Activated naive CD4-positive, alpha-beta T cell (primary cell): ENCODE measurements at places on chromosomes 1 and 21.
A peak's percentile ranks its signal among the peaks of the same experiment; 100 is the strongest.

- DNase-seq, result no peak
Observed at GRCh38 chr1:111110197-111110899, 29.5 kb downstream of the DRAM2 start.

DNA sequence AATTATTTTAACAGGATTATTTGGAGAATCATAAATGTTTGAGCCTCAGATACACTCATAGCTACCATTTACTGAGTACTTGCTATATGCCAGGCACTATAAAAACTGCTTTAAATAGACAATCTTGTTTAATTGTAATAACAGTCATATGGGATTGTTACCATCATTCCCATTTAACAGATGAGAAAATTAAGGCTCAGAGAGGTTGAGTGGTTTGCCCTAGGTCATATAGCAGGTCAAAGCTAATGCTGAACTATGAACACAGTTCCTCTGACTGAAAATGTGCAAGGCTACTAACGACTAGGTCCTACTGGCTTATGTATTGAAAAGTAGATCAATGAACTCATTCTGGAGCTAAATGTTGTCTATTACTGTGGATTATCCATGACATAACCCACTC is 63.4 kb downstream of the DDR2 start:
- DNase-seq, result no peak

GRCh38 chr1:82893712-82894470 is 1093.2 kb downstream of the ADGRL2 start:
- DNase-seq, result no peak

DNA sequence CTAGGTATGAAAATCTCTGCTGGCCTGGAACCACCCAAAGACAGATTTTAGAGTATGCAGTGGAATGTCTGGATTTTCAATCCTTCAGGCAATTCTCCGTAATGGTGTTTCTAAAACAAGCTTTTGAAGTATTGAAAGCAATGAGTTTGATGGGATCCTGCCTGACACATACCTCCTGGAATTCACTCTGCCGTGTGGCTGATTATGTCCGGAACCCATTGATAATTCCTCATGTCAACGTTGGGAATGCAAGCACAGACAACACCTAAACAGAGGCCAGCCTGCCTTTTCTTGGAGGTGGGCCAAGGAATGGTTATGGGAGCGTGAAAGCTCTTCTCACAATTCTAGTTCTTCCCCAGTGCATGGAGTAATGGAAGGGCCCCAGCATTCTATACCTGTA is 168.9 kb upstream of the HMCN1 start:
- no peak for DNase-seq

DNA sequence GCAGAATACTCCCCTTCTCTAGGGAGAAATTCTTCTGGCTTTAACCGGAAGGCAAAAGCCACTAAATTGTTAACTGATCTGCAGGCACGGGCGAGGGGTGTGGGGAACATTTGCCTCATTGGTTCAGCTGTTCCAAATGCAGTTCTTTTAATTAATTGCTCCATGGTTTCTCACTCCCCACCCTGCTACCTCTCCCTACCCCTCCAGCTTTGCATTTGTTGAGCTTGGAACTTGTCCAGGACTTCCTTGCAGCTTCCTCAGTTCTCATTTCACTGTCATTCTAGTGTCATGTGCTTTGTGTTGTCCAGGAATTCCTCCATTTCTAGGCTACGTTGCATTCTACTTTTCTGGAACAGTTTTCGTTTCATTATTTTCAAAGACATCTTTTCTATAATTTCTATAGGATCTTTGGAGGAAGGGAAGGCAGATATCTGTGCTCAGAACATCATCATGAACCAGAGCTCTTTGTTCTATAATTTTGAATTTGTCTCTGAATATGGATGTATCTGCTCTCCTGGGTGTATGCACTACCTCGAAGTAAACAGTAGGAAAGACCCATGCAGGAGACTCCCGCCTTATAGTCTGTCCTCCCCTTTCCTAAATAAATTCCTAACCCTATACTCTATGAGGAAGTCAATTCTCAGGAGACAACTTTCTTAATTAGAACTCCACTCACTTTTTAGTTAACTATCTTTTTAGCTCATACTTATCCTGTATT is 132.4 kb upstream of the LMO4 start:
- no peak for DNase-seq

DNA sequence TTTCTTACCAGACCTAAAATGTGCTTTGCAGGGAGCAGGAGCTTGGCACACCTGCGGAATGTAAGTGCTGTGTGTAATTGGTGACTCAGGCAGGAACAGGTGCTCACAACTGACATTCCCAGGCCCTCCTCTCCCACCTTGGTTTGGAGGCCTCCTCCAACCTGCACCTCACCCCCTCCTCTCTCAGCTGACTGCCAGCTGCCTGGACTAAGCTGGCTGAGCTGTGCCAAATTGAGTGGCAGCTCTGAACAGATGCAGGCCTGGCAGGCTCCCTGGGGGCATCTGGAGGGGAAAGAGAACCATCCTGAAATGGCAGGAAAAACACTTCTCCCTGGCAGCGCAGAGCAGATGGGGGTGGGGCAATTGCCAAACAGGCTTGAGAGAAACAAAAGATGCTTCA is 91.7 kb upstream of the PGBD5 start:
- DNase-seq, result no peak

GRCh38 chr1:155888481-155888880 is 22.7 kb downstream of the RIT1 start:
- no peak for DNase-seq

DNA sequence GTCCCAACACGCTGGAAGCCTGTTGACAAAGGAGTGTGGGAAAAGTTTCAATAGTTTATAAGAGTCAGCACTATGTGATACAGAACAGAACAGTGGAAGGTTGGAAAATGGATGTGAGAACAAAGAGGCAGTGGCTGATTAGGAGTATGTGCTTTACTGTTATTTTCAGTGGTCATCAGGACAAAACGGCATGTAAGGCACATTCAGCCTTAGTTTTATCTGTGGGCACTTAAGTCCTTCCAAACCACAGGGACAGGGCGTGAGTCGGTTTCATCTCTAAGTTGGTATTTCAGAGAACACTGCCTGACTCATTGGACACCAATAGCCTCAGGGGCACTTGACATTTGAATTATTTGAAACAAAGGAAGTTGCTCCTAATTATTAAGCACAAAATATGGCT is 306.9 kb downstream of the ASTN1 start:
- DNase-seq, result no peak

DNA sequence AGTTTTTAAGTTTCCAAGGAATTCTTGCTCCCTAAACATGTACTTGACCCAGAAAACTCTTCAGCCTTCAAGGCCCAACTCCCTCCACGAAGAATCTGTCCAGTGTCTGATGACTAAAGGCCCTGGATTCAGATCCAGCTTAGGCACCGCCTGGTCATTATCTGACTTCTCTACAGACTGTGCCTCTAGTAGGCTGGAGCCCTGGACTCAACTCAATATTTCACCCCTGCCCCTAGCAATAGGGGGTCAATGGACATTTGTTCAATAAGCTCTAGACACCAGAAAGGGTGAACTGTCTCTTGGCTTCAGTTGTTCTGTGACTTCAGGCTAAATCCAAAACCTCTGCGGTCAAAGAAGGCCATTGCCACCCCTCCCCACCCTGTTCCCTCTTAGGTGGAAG is 34.5 kb downstream of the NUAK2 start:
- no peak for DNase-seq

DNA sequence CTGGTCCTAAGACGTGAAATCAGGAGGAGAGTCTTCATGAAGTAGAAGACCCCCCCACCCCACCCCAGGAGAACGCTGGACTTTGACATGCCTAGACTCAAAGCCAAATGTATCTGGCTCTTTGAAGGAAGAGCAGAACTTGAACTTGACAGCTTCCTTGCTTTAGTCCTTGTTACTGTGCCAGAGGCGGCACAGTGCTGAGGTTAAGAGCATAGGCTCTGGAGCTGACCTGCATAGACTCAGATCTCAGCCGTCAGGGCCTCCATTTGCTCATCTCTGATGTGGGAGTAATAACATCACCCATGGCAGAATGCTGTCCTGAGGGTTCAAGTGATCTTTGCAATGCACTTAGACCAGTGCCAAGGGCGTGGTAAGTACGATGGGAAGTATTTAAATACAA is 39.0 kb downstream of the COL6A1 start:
- DNase-seq, result no peak

- no peak for DNase-seq
Observed at GRCh38 chr1:234260578-234260977, 112.7 kb upstream of the COA6 start.

GRCh38 chr1:192564099-192564498 is 11.5 kb upstream of the RGS1 start:
- DNase-seq, result no peak

GRCh38 chr1:9212735-9213134 is 21.8 kb upstream of the H6PD start:
- DNase-seq, result no peak

DNA sequence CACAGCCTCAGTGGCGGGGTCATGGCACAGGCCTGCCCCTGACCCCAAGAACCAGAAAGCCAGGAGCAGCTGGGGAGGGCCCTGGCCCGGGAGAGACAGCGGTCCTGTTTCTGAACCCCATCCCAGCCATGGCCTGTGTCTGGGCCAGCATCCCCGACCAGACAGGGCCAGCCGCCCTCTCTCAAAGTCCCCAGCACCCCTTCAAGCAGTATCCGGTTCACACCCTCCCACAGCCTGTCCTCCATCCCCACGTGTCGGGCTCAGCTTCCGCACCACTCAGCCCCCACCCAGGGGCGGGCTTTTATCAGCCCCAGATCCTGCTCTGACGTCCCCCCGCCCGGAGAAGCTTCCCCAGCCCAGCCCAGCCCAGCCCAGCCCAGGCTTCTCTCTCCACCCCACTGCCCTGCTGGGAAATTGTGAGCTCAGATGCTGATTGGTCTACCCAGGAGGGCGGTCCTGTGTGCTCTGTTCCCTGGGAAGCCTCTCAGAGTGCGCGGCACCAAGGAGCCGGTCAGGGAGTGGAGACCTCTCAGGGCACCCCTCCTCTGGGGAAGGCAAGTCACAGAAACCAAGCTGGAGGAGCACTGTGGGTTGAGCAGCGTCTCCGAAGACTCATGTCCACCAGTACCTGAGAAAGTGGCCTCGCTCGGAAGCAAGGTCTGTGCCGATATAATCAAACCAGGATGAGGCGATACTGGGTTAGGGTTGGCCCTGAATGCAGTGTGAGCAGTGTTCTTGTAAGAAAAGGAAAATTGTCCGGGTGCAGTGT is 4.7 kb upstream of the FAAP20 start:
- peak; percentile 70 for DNase-seq

DNA sequence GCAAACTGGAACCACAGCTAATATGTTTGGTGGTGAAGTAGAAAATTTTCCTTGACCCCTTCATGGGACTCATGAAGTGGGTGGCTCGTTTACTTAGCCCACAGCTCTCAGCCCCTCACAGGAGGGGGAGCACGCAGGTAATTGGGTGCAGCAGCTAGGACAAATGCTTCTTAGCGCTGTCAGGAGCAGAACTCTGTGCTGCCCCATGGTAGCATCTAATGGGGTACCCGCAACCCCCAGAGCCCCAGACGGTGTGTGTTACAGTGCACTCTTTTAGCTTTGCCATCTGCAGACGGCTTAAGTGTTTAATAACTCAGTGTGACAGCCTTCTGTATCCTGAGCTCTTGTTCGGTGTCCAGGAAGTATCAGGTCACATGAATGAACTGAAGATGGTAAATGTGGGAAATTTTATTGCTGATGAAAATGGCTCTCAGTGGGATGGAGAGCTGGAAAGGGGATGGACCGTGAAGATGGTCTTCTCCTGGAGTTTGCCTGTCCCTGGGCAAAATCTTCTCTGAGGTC is 189.6 kb upstream of the ZRANB2 start:
- no peak for DNase-seq

DNA sequence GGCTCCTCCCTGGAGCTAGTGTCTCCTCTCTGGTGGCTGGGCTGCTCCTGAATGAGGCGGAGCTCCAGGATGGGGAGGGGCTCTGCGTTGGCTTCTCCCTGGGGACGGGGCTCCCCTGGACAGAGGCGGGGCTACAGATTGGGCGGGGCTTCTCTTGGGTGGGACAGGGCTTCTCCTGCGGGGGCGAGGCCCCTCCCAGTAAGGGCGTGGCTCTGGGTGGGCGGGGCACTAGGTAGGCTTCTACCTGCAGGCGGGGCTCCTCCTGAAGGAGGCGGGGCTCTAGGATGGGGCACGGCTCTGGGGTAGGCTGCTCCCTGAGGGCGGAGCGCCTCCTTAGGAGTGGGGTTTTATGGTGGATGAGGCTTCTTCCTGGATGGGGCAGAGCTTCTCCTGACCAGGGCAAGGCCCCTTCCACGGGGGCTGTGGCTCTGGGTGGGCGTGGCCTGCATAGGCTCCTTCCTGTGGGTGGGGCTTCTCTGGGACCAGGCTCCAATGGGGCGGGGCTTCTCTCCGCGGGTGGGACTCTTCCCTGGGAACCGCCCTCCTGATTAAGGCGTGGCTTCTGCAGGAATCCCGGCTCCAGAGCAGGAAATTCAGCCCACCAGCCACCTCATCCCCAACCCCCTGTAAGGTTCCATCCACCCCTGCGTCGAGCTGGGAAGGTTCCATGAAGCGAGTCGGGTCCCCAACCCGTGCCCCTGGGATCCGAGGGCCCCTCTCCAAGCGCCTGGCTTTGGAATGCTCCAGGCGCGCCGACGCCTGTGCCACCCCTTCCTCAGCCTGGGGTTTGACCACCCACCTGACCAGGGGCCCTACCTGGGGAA is 22.7 kb upstream of the ARF1 start:
- DNase-seq, result peak; percentile 45

DNA sequence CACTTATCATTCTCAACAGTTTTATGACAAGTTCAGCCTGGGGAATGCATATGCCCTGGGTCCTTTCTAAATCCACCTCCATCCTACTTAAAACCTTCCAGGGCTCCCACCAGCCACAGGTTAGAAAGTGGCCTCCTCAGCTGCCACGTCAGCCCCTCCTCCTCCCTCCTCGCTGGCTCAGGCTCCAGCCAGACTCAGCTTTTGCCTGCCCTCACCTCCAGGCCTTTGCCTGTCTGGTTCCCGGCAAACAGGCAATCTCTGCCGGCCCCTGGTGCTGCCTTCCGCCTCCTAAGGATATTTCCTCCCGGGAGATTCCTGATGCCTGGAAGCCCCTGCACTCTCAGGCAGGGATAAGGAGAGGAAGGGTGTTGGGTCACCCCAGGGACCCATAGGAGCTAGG is 9.5 kb downstream of the RHBG start:
- no peak for DNase-seq

DNA sequence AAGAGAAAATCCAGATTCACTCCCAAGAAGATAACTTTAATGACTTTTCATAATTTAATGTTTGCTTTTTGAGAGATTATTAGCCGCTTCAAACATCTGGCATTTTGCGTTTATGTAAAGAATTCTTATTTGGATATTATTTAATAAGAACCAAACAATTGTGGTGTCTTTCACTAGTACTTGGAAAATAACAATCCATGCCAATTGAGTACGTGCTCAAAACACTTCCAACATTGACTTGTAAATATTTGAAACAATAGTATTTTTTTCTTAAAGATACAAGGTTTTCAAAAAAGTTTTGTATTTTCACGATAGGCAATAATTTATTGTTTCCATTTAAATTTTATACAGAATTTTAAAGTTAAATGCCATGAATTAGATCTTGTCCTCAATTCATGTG is 498.7 kb downstream of the AMY1C start:
- DNase-seq, result no peak
